Stimulated activated CD4-positive, alpha-beta T cell treated with anti-CD3 and anti-CD28 coated beads, Interleukin-4, amount 100 ng/mL, for 1 hour (primary cell): ENCODE measurements at places on chromosomes 6 and 20.
A peak's percentile ranks its signal among the peaks of the same experiment; 100 is the strongest.

DNA sequence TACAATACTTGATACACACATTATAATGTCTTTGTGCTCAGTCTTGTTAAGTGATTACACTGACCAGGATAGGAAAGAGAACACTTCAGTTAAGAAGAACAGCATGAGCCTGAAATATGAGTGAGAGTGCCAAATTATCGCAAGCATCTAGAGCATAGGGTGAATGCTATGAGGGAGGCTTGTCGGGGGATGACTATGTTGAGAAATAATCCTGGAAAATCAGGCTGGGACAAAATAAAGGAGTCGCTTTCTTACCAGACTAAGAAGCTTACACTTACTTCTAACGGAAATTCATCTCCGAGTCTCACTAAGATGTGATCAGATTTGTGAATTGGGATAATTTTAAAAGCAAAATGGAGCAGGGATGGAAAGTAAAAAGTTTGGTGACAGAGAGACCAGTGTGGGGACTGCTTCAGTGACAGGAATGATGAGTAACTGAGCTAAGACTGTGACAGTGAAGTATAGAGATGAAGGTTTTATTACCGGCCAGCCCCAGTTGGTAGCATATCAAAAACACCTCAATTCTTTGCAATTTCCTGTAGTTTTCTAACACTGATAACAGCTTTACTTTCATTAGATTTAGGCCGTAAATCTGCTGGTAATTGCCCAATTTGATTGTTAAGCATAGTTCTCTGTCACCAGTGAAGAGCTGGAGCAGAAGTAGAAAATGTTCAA is 48.4 kb upstream of the DEFB112 start:
- no peak for DNase-seq

DNA sequence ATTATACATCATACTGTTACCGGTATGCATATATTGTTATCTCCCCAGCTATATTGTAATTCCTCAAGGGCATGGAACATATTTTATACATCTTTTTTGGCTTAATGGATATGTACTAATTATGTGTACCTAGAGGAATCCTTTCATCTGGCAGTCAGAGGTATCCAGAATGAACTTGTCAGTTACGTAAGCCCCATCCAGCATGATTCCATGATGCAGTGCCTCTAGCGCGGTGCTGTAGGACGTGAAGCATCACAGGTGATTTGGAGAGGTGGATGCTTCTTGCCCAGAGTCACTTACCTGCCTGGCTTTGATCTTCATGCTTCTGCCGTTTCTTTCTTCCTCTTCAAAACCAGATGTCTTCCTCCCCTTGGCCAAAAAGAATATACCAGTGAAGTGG is 159.1 kb downstream of the UST start:
- DNase-seq, result no peak

DNA sequence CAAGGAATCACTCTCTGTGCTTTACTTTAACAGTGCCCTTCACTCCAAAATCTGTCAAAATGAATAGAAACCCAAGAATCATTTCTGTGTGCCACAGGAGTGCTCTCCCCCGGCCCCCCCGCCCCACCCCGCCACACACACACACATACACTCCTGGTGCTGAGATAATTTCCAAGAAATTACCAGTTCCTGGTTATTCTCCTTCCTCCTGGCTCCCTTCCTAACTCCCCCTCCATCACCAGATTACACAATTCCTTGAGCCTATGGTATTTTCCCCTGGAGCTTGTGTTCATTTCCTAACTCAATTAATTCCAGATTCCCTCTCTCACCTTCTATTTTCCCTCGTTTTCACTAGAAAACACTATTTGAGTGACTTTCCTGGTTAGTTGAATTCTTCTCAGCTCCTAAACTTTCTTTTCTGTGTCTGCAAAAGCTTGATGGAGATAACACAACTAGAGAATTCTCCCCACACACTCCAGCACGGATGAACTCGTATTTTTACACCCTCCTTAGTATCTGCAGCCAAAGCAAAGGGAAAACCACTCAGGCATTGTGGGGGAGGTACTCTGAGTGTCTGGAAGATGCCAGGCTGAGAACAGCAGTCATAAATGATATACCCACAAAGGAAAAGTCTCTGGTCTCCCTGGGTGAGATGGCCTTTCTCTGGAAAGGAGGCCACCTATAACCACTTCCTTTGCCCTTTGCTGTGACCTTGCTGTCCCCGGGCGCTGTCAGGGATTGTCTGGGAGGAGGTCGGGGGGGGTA is 1.9 kb upstream of the SLC24A3 start:
- DNase-seq, result no peak

GRCh38 chr20:22404419-22405170 is 179.8 kb downstream of the FOXA2 start:
- no peak for DNase-seq

DNA sequence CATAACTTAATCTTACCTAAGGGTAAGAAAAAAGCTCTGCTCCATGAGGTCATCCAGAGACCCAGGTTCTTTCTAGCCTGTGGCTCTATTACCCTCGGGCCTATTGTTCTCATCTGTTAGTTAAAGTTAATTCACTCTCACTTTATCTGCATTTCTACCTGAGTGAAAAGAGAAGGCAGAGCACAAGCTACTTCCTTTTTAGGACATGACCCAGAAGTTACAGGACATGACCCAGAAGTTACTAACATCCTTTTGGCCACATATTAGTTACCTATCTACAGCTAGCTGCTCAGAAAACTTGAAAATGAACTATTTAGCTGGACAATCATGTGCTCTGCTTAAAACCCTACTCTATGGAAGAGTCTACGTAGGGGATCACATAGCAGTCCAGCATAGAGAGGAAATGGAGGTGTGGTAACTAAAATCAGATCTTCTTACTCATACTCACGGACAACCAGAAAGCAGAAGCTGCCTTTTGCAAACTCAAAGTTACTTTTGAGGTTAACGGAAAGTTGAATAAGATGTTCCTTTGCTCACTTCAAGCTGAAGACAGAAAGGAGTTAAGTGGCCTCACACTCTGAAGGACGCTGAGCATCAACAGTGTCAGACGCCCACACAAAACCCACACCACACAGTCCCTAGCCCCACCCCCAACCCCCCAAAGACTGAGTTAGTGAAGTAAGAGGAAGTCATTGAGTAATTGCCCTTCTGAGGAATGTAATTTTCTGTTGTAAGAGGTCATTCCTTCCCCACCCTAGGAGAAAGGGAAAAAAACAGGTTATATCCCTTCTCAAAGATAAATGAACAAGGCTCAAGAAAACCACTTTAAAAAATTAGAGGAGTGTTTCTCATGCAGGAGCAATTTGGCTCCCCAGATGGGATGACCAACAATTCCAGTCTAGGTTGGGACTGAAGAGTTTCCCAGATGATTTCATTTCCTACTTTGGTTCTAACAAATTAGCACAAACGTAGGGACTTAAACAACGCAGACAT is 45.9 kb upstream of the TAB2 start:
- peak; percentile 48 for DNase-seq

GRCh38 chr6:169159331-169159730 is 94.3 kb downstream of the THBS2 start:
- no peak for DNase-seq

- DNase-seq, result no peak
Measured at GRCh38 chr6:154683756-154684523, 49.3 kb upstream of the SCAF8 start.

DNA sequence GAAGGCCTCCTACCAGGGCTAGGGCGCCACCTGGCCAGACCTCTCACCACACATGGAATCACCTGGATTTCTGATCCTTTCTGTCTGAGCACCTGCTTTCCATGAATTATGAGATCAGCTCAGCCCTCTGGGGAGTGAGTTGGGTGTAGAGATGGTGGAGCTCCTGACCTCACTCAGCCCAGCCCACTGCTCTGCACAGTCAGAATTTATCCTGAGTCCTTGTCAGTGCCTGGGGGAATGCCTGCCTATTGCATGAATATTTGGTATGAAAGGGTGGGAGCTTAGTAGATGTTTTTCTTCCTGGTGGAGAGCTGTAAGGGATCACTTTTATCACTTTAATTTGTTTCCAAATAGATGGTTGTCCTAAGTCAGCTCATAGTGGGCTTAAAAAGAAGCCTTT is 47.5 kb downstream of the DTD1 start:
- no peak for DNase-seq

GRCh38 chr6:42322676-42323075 is 105.0 kb upstream of the MRPS10 start:
- DNase-seq, result no peak

- no peak for DNase-seq
Measured at GRCh38 chr20:39939241-39939865, 749.7 kb downstream of the MAFB start.

DNA sequence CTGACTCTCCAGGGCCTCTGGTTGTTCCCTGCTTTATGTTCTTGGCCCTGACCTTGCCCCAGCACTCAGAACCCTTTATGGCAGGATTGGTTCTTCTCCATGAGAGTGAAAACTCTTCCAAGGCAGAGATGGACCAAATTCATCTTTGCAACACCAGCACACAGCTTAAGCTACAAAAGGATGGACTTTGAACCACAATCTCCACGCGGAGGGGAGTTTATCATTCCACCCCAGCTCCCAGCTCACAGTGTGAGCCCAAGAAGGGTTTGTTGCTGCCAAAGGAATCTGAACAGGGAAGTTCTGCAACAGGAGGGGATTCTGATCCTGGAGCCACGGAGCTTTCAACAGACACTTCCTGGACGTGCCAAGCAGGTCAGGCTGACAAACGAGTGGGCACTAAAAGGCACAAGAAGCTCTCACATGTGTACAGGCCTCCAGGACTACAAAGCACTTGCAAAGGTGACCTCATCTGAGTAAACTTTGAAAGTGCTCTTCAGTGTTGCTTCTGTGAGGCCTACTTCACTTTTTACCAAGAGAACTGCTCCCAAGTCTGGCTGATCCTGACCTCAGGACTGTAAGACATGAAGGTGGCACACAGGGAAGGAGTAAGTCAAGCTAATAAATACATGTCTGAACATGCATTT is 8.9 kb downstream of the FITM2 start:
- no peak for DNase-seq

GRCh38 chr6:4413073-4413472 is 277.7 kb upstream of the ECI2 start:
- no peak for DNase-seq

DNA sequence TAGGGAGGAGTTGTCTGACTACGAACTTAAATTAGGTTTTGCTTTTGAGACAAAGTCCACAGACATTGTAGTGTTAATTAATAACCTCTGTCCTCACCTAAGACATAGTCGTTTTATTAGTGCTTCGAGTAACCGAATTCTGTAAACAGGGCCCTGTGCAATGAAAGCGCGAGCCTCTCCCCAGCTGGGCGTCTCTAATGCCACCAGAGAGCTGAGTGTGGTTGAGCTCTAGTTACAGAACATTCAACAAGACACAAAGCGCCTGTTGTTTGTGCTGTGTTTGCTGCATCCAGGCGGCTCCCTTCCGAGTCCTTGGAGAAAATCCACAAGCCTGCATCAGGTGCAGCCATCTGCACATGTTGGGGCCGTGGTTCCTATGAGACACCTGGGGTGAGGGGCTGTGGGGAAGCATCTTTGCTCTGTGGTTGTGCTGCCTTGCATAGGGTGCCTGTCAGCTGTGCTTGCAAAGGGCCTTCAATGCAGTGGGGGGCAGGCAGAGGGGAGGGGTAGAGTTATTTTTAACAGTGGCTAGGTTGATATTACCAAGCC is 63.9 kb downstream of the CD164 start:
- no peak for DNase-seq

GRCh38 chr20:48906221-48906877 is 15.2 kb upstream of the ARFGEF2 start:
- no peak for DNase-seq

DNA sequence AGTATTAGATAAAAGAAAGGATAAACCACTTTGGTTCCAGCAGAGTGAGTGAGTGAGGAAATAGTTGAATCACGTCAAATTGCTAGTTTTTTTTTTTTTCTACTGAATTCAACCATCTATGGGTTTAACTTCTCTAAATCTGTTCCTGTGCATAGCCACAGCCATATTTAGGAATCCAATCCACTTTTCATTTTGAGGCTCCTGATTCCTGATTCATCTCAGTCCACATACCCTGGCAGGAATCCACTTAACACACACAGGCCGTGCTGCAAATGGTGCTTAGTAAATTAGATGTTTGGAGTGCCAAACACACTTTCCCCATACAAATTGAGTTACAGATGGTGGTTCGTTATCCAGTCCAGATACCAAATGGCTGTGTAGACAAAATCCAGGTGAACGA is 220.3 kb downstream of the ALDH8A1 start:
- no peak for DNase-seq

DNA sequence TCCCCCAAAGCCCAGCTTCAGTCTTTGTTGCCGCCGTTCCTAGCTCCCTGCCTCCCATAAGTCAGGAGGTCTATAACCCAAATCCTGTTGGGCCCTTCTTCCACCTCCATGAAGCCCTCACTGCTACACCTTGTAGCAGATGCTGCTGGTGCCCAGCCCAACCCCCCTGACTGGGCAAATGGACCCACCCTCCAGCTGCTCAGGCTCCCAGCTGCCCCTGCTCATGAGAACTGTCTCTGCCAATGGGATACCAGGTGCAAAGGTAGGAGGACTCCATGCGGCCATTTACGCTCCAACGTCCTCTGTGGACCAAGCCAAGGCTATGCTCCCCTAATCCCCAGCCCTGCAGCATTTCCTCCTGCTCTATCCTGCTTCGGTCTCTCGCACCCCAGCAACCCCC is 71.8 kb downstream of the JPH2 start:
- DNase-seq, result no peak

DNA sequence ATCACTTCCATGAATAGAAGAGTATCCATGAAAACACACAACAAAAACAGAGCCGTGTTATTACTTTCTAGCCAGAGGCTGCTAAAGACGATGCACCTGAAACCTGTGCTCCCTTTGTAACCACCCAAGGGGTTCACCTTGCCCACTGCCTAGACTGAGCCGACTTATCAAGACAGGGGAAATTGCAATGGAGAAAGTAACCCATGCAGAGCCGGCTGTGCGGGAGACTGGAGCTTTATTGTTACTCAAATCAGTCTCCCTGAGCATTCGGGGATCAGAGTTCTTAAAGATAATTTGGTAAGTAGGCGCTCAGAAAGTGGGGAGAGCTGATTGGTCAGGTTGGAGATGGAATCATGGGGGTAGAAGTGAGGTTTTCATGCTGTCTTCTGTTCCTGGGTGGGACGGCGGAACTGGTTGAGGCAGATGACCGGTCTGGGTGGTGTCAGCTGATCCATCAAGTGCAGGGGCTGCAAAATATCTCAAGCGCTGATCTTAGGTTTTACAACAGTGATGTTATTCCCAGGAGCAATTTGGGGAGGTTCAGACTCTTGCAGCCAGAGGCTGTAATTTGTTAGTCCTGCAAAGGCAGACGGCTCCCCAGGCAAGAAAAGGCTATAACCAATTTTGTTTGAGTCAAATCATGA is 366.6 kb downstream of the PREX1 start:
- no peak for DNase-seq

- no peak for DNase-seq
Measured at GRCh38 chr6:110095935-110096334, 83.5 kb downstream of the WASF1 start.

DNA sequence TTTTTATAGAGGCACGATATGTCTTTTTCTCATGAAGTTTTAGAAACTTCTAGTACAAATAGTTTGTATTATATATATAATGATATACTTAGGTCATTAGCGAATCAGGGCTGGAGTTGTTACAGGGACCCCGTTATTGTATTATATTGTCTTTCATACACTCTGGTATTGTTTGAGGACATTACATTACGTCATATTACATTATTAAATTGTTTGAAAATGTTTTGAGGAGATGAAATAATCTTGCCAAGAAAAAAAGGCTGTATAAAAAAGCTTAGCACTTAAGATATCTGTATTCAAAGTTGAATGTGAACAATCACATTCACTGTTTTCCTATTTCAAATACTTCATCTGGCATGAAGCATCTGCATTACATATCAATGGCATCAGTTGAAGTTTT is 239.6 kb upstream of the ASCC3 start:
- no peak for DNase-seq

- no peak for DNase-seq
Measured at GRCh38 chr6:43776799-43777776, 7.1 kb downstream of the VEGFA start.
